ENCODE measurements at places on chromosomes 3 and 15.

DNA sequence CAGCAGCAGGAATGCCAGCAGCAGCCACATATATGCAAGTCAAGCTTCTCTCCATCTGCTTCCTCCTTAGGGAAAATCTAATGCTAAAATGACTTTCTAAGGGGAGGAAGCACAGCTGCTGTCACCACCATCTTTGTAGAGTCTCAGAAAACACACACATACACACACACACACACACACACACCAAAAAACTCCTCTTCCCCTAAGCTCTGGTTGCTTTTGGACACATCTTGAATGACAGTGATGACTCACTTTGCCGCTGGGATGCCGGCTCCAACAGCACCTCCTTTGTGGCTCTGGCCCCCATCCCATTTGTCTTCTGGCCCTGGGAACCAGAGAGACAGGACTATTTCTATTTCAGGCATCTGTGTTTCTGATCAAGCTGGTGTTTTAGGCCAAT lies 124.8 kb upstream of the GOLIM4 start:
- no peak for DNase-seq

GRCh38 chr3:134656211-134656800 lies 5.5 kb upstream of the KY start:
- DNase-seq: no peak

GRCh38 chr3:72542781-72543180 lies 305.5 kb downstream of the SHQ1 start:
- DNase-seq: no peak

DNA sequence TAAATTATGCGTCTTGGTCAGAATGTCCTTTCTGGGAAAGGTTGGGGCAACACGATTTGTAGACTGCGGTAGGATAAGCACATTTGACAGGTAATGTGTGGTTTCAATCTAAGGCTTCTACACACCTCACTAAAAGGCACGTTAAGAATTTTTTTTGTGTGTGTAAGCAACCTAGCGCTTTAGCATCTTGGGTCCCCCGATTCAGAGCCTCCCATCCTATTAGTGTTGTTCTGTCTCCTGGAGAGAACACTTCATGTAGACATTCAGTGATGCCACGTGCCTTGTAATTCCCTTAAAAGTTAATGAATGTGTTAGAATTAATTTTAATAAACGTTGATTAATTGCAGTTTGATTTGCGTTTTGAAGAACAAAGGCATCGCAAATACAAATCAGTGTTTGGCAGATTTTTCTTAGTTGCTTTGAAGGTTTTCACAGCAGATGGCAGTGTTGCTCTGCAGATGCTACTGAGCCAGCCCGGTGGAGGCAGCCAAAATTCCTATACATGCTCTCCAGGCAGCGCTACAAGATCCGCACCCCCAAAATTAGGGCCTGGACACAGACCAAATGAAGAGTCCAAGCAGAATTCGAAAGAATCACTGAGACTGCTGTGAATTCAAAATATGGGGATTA lies 63.5 kb downstream of the OTOL1 start:
- peak; percentile 26 for DNase-seq

- no peak for DNase-seq
Measured at GRCh38 chr3:53027254-53027844, 18.5 kb downstream of the SFMBT1 start.

GRCh38 chr15:45589256-45589655 lies 2.1 kb downstream of the BLOC1S6 start:
- no peak for DNase-seq

DNA sequence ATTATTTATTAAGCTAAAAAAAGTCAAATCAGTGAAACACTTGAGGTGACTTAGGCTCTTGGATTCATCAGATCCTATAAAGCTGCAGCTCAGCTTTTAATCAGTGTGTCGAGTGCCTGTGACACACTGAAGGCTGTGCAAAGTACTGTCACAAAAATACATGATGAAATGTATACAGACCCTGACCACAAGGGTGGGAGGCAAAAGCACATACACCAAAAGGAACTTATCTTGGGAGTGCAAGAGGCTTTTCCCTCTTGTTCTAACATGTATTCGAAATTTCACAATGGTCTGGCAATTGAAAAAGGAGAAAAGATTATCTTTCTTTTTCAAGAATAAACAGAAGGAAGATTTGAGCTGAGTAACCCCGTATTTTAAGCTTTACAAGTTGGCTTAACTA lies 35.9 kb downstream of the VGLL4 start:
- no peak for DNase-seq

- peak; percentile 69 for DNase-seq
Measured at GRCh38 chr3:71955240-71956068, 170.5 kb upstream of the PROK2 start.

- no peak for DNase-seq
Measured at GRCh38 chr3:146189519-146190173, 28.7 kb upstream of the PLOD2 start.

GRCh38 chr3:151483961-151484520 lies 23.2 kb upstream of the IGSF10 start:
- no peak for DNase-seq

DNA sequence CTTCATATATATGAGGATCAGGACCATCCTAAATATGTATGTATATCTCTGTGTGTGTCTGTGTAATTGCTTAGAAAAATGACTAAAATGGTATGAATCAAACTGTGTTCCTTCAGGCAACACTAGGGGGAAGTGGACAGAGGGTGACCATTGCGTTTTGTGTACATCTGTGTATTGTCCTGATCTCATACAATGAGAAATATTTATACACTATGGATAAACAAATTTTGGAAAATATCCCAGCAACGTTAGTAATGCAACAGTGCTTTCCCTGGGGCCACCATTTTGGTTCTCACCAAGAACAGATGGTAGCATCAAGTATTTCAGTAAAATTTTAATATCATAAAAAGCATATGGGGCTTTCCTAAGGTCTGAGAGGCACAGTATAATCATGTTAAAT lies 130.1 kb downstream of the PTPRG start:
- no peak for DNase-seq
